ENCODE measurements at places on chromosomes 13 and 19.
A peak's percentile ranks its signal among the peaks of the same experiment; 100 is the strongest.

- DNase-seq: no peak
Measured at GRCh38 chr13:46593398-46593797, 40.4 kb downstream of the LRCH1 start.

GRCh38 chr13:104372095-104372655 lies 1306.0 kb upstream of the SLC10A2 start:
- DNase-seq: no peak

DNA sequence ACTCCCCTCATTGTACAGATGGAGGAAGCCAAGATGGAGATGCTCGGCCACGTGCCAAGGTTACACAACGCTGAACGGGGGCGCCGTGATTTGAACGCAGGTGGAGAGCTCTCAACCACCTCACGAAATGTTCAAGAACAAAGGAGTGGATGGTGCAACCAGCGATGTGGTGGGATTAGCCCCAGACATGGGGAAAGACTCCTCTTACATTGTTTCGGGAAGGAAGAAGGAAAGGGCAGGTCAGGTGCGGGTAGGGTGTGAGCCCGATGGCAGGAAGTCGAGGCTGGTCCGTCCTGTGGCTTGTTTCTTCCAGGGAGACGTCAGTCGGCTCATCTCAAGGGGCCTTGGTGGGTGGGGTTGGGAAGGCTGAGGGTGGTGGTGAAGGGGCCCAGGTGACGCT lies 7.1 kb upstream of the KLK14 start:
- DNase-seq: no peak

DNA sequence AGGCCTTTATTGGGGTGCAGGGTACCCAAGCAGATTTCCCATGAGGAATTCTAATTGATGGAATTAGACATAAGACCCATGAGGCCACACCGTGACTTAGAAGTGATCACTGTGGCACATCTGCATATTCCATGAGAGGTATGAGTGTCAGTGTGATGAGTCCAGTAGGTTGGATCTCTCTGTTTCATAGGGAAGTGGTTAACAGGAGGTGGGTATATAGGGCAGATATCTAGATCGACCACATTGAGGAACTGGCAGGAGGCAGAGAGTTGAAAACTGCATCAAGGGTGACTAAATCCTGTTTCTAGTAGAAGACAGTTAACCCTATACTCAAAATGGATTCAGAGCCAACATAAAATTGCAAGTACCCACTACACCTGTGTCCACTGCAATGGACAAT lies 68.6 kb upstream of the MIR17HG start:
- DNase-seq: peak; percentile 2

DNA sequence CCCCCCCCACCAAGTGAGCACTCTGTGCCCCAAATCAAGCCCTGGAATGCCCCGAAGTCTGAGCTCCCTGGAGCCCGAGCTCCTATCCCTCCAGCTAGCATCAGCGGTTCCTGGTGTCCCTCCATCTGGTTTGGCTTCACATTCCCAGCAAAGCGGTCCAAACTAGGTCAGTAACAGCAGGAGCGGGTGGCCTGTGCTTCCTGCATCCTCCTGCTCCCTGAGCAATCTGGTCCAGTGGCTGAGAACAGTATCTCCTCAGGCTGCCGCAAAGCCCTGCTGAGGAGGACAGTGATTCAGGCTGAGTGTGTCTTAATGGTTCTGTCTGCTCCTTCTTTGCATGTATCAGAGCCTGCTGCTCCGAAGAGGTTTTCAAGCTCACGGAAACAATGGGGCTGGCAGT lies 25.9 kb downstream of the RASL11A start:
- DNase-seq: no peak

DNA sequence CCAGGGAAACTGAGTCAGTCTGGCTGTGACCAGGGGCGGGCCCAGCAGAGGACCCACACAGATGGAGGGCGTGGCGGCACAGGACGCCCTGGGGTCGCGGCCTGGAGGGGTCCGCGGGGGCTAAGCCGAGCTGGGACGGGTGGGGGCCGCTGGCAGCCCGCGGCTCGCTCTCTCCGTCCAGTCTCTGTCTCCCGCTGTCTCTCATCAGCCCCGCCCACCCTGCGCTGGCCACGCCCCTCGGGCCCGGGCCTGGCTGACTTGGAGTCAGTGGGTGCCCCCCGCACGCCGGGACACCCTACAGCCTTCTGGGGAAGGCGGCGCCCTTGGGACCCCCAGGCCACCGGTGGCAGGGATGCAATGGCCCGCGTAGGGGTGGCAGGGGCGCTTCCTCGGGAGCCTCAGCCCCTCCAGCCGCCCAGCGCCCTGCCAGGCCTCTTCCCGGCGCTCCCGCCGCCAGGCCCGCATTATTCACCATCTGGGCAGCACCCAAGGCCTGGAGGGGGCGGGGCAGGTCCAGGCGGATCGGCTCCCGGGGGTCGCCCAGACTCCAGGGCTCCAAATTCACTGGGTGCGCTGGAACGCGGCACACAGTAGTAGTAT lies at the start of gene TBXA2R:
Gene TBXA2R (minus strand): TSS at position 186 of the 600 bp plus-strand sequence. CDS start 6,241 bp downstream, outside the sequence.
- peak; percentile 58 for DNase-seq

DNA sequence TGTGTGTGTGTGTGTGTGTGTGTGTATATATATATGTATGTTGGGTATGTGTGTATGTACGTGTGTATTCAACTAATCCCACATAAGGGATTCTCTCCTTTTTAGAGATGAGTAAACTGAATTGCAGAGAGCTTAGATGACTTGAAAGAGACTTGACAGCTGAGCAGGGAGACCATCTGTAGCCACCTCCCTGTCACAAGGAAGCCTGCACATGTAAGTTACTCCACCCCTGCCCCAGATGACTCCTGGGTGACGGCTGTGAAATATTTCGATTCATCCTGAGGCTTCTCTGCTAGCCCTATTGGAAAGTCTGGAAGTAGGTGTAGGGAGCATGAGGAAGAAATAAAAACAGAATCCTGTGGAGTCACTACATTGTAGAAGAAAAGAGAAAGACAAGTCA lies 480.4 kb downstream of the FOXO1 start:
- DNase-seq: no peak

- no peak for DNase-seq
Measured at GRCh38 chr19:48618278-48618915, 581 bp downstream of the RPL18 start.

DNA sequence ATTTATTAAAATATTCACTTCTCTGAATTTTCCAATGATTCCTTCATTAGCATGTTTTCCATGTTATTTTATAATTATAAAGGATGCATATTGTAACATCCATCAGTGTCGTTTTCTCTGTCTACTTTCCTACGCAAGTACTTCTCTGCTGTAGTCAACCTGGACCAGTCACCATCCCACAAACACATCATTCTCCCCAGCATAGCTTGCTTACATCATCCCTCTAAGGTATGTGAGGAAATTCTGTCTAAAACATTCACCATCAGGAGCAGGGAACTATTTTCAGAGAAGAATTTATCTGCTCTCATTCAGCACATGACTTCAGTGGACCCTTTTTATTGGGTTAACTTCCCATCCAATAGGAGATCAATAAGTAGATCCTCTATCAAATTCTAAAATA lies 806.1 kb upstream of the ARGLU1 start:
- no peak for DNase-seq

- DNase-seq: no peak
Measured at GRCh38 chr13:75796825-75797224, 160.7 kb downstream of the LMO7 start.

- no peak for DNase-seq
Measured at GRCh38 chr19:54137699-54138488, at the start of gene CNOT3. TSS of gene CNOT3 (plus strand) at chr19:54137762. CDS start at chr19:54142979, 5,217 bp downstream.

- DNase-seq: no peak
Measured at GRCh38 chr19:45780146-45780447, 2.2 kb downstream of the DMPK start.

GRCh38 chr19:41935760-41936415 lies 7.6 kb upstream of the ERFL start:
- no peak for DNase-seq

GRCh38 chr19:15776991-15777970 lies 10.2 kb upstream of the OR10H5 start:
- DNase-seq: no peak

- DNase-seq: no peak
Measured at GRCh38 chr13:102237230-102237629, 164.6 kb downstream of the FGF14 start.

DNA sequence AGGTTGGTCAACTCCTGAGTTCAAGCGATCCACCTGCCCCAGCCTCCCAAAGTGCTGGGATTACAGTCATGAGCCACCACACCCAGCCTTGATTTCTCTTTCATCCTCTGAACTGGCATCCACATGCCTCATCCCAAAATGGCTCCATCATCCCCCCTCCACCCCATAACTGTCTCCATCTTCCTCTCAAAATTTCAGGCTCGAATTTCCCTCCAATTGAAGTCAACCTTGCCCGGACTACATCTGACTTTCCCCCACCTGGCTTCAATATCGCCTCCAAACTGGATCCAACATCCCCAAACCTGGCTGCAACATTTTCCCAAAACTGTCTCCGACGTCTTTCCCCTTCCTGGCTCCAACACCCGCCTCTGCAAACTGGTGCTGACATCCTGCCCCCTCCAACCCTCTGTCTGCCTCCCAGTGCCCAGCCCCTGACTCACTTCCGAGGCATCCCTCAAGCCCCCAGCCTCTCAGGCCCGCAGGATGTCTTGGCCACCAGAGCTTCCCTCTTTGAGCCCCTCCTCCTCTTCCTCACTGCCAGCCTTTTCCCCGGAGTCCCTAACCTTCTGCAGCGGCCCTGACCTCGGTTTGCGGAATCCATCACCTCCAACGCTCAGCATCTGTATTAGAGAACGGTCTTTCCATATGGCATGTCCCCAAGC lies 943 bp downstream of the EXOC3L2 start:
- no peak for DNase-seq

- DNase-seq: no peak
Measured at GRCh38 chr19:47176071-47176626, 45.5 kb downstream of the SAE1 start.

GRCh38 chr13:104204177-104204576 lies 1138.0 kb upstream of the SLC10A2 start:
- no peak for DNase-seq

DNA sequence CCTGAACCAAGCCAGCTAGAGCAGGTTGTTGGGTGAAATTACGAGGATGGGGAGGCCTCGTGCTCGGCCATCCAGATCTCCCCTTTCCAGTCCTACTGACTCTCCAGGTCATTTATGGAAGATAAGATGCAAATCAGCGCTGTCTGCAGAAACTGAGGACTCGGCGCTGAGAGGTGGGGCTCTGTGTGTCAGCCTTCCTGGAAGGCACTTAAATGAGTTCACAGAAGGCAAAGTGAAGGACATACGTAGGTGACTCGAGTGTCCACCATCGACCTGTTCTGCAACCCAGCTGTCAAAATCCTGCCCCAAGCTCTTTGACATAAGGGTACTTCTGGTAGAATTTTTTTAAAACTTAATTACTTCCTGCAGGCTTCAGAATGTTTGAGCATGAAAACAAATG lies 86.4 kb downstream of the RAB20 start:
- DNase-seq: no peak

GRCh38 chr13:112692104-112692503 lies 2.3 kb downstream of the ATP11A start:
- no peak for DNase-seq

GRCh38 chr19:6048348-6048747 lies 62.0 kb downstream of the RFX2 start:
- no peak for DNase-seq

DNA sequence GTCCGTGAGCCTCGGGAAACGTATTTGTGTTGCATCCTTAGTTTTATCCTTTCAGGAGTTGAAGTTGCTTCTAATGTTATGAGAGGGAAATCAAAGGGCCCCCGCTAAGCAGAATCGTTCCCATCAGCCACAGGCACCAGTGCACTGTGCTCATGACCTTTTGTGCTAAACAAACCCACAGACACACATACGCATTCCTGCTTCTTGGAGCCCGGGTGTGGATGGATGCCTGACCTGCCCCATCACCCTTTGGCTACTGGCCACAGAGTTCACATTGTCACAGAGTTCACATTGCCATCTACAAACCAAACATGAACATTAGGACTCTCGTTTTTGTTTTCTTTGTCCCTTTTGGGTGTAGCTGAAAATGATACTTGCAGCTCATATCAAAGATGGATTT lies 47.2 kb downstream of the CHST8 start:
- no peak for DNase-seq

DNA sequence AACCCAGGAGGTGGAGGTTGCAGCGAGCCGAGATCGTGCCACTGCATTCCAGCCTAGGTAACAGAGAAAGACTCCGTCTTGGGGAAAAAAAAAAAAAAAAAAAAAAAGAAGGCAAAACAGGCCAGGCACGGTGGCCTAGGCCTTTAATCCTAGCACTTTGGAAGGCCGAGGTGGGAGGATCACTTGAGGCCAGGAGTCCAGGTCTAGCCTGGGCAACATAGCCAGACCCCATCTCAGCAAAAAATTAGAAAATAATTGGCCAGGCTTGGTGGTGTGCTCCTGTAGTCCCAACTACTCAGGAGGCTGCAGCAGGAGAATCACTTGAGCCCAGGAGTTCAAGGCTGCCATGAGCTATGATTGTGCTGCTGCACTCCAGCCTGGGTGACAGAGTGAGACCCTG lies 43.4 kb downstream of the CRTC1 start:
- no peak for DNase-seq

- DNase-seq: peak; percentile 52
Measured at GRCh38 chr19:1324806-1325567, 39.3 kb downstream of the EFNA2 start.

DNA sequence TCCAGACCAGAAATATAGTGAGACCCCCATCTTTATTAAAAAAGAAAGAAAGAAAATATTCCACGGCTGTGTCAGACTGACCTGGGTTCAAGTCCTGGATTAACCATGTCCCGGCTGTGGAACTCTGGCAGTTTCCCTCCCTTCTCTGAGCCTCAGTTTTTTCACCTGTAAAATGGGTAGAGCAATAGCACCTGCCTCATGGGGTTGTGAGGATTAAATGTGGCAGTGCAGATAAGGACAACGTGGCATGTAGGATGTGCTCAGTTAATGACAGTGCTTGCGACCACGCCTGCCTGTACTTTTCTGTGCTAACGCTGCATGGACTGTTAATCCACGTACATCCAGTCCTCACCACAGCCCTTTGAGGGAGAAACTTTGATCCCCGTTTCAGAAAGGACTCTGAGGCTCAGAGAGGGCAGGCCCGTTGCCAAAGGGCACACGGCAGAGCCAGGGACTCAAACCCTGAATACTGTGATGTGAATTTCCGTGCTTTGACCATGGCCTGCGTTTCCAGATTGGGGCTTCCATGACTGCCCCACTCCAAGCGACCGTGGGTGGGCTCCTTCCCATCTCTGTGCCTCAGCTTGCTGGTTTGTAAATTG lies 16.1 kb downstream of the SBK2 start:
- no peak for DNase-seq

DNA sequence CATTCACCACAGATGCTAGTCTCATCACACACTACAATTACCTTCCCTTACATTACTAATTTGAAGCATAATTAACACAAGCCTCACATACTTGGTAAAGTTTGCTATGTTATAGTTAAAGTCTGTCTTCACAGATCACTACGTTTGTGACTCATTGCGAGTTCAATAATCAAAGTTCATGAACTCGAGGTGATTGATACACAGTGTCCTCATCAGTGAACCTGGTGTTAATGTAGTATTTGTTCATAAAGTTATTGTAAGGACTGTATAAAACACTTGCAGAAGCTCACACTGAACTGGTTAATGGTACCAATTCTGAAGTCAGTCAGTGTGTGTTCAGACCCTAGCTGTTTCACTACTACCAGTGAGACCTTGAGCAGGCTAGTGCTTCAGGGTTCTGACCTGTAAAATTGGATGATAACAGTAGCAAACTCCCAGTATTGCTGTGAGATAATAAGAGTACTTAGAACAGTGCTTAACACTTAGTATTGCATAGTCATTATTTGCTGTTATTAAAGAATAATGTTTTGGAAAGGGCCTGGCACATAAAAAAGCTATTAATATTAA lies 313.3 kb downstream of the LIG4 start:
- DNase-seq: no peak

Data from suppressor macrophage treated with lipopolysaccharide for 4 hours (primary cell).